DMS153 (cell line): ENCODE measurements at places on chromosomes 16 and 17.

DNA sequence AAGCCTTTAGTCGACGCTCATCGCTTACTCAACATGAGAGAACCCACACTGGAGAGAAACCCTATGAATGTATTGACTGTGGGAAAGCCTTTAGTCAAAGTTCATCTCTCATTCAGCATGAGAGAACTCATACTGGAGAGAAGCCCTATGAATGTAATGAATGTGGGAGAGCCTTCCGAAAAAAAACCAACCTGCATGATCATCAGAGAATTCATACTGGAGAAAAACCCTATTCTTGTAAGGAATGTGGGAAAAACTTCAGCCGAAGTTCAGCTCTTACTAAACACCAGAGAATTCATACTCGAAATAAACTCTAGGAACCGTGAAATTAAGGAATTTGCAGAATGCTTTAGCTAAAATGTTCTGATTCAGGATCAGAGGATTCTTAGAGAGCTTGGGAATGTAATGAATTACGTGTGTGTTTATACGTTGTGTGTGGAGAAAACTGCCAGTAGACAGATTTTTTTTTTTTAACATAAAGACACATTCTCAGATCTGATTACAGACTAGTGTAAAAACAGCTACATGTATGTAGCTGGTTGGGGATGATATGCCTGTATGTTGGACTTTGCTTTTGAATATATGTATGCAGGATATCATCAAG is 25.4 kb downstream of the ZFP90 start:
- peak; percentile 34 for DNase-seq

DNA sequence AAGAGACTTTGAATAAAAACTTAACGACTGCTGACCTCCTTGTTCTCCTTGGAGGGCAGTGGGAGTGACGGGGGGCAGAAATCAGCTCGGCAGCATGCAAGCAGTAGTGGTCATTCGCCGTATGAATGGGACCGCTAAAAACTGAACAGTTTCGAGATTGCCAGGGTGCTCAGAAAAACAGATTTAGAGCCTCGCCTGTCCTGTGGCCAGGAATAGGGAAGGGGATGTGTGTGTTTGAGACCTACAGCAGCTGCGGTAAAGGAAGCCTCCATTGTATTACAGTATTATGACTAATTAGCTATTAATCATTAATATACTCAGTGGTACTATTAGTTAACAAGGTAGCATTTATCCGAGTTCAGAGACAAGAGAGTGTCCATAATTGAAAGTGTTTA is 670 bp upstream of the ZNF652 start:
- peak; percentile 3 for DNase-seq

GRCh38 chr16:3431779-3432219 is 11.5 kb downstream of the ZNF597 start:
- DNase-seq: no peak

DNA sequence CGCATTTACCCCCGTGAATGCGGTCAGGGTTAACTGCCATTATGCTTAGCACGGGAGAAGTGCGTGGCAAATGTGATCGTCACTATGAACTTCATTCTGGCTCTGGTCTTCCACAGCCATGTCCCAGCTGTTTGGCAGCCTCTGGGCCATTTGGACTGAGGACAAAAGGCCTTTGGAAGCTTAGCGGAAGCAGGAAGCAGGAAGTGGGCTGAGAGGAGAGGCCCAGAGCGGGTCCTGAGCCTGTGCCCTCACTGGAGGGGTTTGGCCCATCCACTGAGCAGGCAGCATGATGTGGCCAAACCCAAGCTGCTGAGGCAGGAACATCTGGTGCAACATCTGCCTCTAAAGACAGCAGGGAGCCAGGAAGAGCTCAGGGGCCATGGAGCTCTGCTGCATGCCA is 345.9 kb downstream of the C16orf95 start:
- DNase-seq: no peak

DNA sequence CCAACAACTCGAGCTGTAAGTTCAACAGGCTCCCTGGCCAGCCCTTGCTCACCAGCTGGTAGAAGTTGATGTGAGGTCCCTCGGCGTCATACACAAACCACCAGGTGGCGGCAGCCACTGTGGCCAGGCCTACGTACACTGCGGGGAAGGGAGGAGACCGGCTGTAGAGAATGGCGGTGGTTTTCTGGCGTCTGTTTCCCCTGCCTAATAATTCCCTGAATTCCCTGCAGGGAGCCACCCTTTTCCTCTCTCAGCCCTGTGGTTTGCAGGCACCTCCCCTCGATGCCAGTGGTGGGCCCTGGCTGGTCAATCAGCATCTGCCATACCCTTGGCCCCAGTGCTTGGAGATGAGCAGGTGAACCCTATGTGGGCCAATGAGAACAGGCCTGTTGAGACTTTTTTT is 18.9 kb upstream of the P2RX1 start:
- no peak for DNase-seq

DNA sequence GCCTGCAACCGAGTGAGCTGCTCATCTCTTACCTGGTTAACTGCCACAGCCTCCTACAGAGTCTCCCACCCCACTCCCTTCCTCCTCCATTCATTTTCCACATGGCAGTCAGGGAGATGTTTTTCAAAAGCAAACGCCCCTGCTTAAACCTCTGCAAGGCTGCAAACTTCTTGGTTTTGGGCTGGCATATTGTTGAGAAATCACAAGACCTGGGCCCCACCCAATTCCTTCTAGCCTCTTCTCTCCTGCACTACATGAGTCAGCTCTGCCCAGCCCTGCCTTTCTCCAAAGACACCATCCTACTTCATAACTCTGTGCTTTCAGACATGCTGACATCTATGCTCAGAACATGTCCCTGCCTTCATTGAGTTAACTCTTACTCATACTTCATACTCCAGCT is 136.1 kb downstream of the SPACA3 start:
- no peak for DNase-seq

GRCh38 chr17:81388091-81388611 is 7.1 kb upstream of the BAHCC1 start:
- no peak for DNase-seq

- DNase-seq: no peak
These were observed 5.4 kb downstream of the THRA start for GRCh38 chr17:40068129-40068581.

DNA sequence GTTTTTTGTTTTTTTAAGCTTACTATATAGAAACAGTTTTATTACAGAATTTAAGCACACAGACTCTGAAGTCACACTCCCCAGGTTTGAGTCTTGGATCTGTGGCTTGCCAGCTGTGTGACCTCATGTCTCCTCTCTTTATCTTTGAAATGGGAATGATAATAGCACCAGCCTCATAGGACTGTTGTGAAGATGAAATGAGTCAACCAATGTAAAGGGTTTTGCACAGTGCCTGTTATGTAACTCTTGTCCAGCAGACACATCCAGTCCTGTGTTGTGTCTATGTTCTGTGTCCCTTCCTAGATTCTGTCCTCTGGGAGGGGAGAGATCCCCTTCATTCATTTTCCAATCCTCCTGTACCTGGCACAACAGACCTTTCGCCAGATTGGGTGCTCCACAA is 3.1 kb upstream of the CPD start:
- no peak for DNase-seq
